ENCODE measurements at places on chromosomes 3 and 15.

DNA sequence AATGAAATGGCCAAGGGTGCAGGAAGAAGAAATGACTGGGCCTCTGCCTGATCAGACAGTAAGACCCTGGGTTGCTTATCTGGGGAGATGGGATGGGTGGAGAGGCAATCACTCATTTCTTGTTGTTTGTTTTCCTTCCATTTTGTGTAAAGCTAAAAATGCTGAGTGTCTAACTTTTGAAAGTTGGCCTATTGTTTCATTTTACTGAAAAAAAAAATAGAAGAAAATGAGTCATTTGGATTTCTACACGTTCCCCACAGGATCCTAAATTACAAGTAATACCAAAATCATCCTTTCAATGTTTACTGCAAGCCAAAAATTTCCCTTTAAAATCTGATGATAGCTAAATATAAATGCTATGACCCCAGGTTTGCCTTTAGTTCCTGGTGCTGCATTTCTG, 30.6 kb downstream of the PTX3 start:
- no peak for DNase-seq

- no peak for DNase-seq
These were observed 18.5 kb downstream of the LARP6 start for GRCh38 chr15:70835415-70835814.

GRCh38 chr3:111712294-111713167, 117.4 kb upstream of the ZBED2 start:
- DNase-seq: no peak

GRCh38 chr3:195224156-195224979, 46.6 kb downstream of the XXYLT1 start:
- DNase-seq: no peak

DNA sequence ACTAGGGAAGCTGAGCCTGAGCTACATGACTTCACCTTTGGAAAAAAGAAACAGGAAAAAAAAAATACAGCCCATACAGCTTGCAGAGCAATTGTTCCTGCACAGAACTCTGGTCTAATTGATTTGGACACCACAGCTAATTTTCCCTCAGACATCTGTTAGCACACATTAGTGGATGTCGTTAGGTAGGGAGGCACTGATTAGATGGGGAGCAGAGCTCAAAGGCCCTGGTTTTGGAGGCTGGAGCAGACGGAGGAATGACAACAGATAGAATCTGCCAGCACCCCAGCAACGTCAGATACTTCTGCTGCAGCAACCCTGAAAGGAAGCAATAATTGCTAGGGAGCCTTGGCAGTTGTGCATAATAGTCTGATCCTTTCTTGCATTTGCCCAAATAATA, 398.9 kb downstream of the LSAMP start:
- no peak for DNase-seq

GRCh38 chr15:59835776-59836175, 146.7 kb upstream of the BNIP2 start:
- DNase-seq: no peak

DNA sequence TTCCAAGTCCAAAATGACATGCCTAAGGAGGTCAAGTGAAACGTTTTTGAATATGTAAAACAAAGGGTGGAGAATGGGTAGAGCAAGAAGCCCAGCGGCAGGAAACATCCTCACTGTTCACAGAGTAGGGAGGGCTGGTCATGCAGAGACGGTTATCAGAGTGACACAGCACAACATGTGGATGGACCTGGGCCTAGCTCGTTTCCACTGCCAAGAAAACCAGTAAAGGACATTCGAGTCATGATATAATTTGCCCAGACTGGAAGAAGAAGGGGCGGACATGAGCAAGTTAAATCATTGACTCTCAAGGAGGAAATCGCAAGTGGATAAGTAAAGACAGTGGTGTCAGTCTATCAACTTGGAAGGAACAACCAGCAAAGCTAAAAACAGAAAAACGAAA, 89.3 kb downstream of the LRIG1 start:
- no peak for DNase-seq

- no peak for DNase-seq
These were observed 1.5 kb downstream of the IGF2BP2 start for GRCh38 chr3:185823078-185824044.

- no peak for DNase-seq
These were observed 2.1 kb downstream of the DZIP1L start for GRCh38 chr3:138113326-138113725.

DNA sequence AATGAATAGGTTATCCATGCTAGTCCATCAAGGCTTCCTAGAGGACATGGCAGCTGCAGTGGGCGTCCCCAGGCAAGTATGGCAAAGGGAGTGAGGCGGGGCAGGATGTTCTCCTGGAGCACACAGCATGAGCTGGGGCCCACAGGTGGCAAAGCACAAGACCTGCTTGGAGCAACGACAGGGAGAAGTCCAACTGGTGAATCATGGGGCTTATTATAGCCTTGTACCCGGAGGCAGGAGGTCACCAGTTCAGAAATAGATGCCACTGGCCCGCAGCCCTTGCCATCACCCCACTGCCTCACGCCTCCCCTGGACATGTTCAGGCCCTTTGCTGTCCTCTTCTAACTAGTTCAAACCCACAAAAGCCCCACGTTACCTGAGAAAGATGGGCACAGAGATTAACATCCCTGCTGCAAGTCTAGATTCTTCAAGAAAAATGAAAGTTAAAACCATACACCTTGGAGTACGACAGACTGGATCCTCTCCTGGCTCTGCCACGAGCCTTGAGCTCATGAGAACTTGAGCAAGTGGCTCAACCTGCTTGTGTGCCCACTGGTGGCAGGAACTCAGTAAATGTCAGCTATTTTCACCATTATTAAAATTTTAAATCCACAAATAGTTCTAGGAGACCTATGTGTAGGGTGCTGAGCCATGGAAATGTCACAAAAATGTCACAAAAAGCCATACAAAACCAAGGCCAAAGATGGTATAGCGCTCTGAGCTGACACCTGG, 1.8 kb upstream of the SRGAP3 start:
- DNase-seq: no peak

DNA sequence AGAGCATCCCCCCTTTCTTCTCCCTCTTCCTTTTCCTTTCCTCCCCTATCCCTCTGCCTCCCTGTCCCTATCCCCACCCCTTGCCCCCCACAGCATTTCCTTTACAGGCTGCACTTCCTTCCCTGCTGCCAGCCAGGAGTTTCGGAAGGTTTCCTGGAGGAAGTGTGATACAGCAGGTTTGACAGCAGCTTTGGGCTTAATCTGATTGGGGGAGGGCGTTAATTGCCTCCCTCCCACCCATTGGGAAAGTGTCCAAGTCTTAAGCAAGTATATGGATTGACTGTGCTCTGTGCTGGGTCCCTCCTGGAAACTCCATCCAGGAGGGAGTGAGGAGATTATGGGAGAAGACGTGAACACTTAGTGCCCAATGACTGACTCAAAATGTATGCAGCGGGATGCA, 1.8 kb downstream of the SCAMP5 start:
- DNase-seq: no peak

GRCh38 chr3:141930801-141931200, 54.4 kb downstream of the ATP1B3 start:
- DNase-seq: no peak

- DNase-seq: peak; percentile 44
These were observed 8.0 kb downstream of the CHD2 start for GRCh38 chr15:92907896-92908712.

DNA sequence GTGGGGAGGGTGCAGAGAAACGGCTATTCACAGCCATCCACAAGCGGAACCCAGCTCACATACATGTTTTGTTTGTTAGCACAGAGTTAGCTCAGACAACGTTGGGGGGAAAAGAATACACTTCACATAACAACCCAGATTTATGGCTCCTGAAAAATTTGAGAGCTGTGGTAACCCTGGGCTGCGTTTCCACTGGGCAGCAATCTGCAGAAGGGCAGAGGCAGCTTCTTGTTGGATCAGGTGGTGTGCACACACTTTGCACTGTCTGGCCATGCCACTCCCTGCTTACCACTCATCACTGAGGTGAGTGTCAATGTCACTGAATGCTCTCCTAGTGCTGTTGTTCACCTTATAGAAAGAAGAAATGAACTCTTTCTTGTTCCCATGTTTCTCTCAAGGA, 299.8 kb upstream of the SOX14 start:
- DNase-seq: no peak

DNA sequence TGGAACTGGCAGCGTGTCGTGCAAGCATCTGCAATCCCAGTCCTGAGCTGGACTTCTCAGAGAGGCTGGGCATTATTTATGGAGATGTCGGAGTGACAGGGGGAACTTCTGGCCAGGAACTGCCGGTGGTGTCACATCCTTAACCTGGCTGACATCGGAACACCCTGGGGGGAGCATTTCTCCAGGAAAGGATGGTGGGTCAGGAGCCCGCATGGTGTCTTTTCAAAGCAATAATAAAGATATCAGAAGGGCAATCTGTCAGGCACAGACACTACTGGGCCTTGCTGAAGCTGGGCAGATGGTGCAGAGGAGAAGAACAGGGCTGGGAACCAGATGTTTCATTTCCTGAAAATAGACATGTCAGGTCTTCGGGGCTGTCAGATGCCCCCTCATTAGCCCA, 133.5 kb downstream of the WNT7A start:
- no peak for DNase-seq

- no peak for DNase-seq
These were observed 10.6 kb upstream of the PCSK6 start for GRCh38 chr15:101499863-101500713.

- DNase-seq: no peak
These were observed 25.6 kb downstream of the CPOX start for GRCh38 chr3:98567666-98568270.
